IMR-90 (cell line): ENCODE measurements at places on chromosomes 3 and 15.

DNA sequence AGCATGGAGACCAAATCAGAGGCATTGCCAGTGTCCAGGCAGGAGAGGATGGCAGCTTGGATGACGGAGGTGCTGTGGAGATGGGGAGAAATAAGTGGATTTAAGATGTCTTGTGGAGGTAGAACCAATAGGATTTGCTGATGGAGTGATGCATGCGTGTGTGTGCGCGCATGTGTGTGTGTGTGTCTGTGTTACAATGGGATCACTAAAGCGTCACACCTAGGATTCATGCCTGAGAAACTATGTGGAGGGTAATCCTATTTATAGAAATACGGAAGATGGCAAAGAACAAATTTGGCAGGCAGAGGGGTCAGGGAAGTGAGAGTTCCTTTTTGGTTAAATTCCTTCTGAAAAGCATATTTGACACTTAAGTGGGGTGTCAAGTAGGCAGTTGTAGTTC lies 64.8 kb upstream of the ARL8B start:
- no peak for DNase-seq

DNA sequence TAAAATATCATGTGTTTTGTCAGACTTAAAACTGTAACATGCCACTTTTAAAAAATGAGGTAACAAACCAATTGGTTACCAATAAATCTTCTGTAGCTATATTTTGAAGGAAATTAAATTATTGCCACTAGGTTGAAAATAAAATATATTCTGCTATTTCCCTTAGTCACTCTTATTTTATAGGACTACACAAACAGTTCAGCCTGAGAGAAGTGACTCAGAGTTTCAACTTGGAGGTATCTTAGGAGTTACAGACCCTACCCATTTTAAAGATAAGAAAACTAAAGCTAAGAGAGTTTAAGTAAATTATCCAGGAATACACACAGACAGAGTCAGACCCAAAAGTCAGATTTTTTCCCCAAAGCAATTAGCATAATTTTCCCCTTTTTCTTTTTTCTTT lies 65.1 kb downstream of the PIK3CB start:
- DNase-seq, result peak; percentile 33

GRCh38 chr15:90291679-90292356 lies 26.3 kb downstream of the NGRN start:
- DNase-seq, result no peak

- DNase-seq, result no peak
Measured at GRCh38 chr3:13011573-13012220, 61.5 kb downstream of the IQSEC1 start.

DNA sequence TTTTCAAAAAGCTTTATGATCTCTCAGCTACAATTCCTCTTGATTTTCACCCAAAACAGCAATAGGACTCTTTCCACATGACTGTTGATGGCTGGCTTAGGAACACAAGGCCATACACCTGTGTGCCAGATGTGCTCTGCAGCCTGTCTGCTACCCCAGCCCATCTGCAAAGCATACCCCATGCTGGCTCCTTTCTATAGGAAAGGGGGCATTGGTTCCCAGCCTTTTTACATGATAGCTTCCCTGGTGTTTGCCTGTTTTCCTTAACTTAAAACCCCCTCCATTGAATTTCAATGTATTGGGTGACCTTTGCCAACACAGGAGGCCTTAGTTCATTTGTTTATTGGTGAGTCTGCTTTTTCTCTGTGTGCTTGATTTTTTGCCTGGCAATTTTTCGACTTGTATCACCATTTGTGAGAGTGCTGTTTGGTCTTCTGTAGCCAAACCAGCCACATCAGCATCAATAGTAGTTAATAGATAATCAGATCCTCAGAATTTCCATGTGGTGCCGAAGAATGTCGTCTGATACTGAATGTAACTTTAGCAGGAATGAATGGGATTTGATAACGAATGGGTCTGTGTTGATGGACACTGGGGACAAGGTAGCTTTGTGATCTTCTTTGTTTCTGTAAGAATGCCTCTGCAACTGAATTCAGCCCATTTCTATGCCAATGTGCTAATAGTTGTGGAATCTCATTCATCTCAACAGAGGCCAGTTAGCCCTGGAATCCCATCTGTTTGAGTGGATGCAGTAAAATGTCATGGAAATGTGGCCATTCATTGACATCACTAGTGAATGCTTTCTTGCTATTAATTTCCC lies 272.2 kb upstream of the RARB start:
- DNase-seq, result no peak

DNA sequence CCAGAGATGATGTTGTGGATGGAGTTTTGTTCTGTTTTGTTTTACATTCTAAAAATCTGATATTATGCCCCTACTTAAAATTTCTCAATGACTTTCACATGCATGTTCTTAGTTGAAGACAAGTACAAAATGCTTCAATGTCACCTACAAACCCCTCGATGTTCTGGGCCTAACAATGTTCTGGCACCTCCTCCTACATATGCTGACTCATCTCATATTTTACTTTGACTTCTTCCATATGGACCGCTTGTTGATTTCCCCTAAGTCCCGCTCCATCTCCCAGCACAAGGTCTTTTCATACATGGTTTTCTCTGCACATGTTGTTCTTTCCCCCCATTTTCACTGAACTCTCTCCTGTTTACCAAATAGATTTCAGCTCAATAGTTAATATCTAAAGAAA lies 441.4 kb downstream of the CNTN6 start:
- DNase-seq, result no peak

DNA sequence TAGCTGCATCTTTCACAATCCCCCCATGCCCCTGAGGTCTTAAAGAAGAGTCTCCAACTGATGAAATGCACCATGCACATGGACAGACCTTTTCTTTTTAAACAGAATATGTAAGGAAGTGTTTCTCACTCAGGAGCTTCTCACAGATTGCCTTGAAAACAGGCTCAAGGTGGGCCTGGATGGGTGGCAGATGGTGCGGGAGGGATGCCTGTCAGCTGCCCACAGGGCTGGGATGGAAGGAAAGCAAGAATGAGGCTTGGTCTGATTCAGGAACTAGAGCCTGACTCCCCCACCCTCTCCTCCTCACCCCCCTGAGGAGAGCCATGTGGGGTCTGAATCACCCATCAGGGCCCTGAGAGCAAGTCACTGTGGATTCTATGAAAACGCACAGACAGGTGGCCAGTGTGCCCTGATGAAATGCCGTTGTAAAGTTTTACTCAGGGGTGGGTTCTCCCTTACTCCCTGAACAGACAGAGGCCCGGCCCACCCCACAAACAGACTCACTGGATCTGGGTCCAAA lies 67.2 kb downstream of the UMPS start:
- peak; percentile 12 for DNase-seq

GRCh38 chr3:138199851-138200250 lies 12.8 kb downstream of the ARMC8 start:
- DNase-seq, result no peak

DNA sequence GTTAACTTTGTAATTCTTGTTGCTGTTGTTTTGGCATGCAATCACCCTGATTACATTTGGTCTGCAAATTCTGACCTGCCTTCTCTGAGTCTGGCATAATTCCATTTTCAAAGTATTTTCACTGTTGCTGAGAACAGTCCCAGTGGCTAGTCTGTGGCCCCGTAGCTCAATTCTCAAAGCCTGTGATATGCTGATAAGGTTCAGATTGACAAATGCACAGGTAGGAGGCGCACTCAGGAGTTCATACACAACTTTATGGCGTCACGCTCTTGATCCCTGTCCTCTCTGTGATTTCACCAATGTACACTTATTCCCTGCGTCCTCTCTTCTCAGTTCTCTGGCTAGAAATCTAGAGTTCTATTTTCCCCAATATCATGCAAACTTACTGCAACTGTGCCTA lies 376.6 kb upstream of the SLCO3A1 start:
- no peak for DNase-seq

DNA sequence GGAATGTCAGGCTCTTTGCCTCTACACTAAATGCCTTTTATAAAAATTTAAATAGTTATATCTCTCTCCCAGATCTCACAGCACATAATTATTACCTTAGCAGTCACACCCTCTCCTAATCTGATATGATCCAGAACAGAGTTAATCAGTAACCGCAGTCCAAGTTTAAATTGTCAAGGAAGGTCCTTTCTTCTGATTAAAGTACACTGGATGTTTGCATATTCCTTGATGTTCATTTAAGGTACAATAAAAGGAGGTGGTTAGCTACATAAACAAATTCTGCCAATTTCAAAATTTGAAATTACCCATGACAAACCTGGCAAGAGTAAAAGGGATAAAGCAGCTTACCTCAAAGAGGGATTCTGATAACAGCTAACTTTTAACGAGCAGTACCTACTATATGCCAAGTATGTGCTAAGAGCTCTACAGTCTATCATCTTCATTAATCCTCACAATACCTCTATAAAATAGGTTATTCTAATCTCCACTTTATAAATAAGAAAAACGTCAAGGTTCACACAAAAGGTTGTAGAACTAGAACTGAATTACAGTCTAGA lies 4.3 kb downstream of the GOLIM4 start:
- no peak for DNase-seq

GRCh38 chr15:88717382-88718031 lies 78.7 kb downstream of the ISG20 start:
- DNase-seq, result no peak

GRCh38 chr3:78277220-78277619 lies 1237.3 kb downstream of the ROBO2 start:
- no peak for DNase-seq

DNA sequence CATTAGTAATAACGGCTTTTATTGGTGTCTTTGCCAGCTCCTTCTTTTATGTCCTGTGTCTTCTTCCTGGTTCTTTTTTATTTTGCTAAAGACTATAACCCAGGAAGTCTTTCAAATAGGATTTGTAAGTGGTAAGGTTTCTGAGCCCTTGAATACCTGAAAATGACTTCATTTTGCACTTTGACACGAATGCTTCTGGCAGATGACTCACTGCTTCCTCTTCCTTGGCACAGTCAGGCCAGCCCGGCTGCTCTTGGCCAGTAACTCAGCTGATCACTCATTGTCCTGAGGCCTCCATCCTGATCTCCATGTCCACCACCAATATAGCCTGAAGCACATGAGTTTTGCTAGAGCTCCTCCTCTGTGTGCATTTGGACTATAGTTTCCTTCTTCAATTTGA lies 48.7 kb upstream of the NR2E3 start:
- DNase-seq, result peak; percentile 92

DNA sequence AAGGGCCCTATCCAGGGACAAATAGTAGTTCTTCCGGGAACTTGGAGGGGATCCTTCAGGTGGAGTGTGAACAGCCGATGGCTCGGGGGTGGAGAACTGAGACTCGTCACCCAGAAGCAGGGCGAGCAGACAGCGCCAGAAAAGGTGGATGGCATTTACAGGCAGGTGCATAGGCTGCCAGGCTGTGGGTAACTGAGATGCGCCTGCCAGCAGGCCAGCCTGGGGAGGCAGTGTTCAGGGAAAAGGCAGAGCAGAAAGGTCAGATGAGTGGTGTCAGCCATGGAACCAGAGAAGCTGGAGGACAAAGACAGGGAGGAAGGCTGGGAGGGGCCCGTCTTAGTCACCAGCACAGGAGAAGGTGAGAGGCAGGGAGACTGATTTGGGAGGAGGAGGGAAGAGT lies 53.0 kb upstream of the SEC22A start:
- DNase-seq, result no peak

DNA sequence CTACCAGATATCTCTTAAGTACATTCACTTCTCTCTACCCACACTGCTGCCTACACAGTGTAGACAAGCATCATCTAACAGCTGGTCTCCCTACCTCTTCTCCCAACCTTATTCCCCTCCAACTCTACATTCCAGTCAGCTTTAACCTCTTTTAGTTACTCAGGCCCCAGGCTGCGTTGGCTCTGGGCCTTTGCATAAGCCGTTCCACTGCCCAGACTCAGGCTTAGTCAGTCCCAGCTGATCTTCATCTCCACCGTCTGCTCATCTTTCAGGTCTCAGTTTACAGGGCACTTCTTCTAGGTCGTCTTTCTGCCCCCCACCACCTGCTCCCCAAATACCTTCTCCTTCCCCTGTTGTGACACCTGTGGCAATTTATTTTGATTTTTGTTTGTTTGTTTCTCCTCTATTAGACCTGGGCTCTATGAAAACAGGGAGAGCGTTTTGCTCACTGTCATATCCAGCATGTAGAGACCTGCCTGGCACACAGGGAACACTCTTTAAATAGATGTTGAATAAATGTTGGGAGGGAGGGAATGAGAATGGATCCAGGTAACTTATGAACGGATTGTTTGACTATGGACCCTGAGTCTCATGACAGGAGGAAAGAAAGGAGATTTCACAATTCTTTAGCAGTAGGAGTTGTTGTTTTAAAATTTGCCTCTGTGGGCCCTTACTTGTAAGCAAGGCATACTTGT lies 11.1 kb downstream of the SLC27A2 start:
- peak; percentile 3 for DNase-seq

GRCh38 chr15:48221885-48222284 lies 15.8 kb downstream of the SLC12A1 start:
- DNase-seq, result no peak

DNA sequence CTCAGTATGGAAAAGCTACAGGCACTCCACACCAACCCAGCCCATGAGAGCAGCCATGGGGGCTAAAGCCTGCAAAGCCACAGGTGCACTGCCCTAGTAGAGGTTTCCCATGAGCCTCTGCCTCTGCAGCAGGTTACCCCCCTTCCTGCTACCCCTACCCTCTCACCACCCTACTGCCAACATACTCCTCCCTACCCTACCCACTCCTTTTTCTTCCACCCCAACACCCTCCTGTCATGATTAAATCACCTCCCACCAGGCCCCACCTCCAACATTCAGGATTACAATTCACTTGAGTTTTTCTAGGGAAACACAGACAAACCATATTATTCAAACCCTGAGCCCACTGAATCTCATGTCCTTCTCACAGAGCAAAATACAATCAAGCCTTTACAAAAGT lies 88.4 kb downstream of the LMLN start:
- no peak for DNase-seq

- peak; percentile 98 for DNase-seq
Measured at GRCh38 chr3:172140499-172141391, 101.4 kb downstream of the FNDC3B start.

GRCh38 chr3:46481636-46482035 lies 16.1 kb upstream of the RTP3 start:
- no peak for DNase-seq

DNA sequence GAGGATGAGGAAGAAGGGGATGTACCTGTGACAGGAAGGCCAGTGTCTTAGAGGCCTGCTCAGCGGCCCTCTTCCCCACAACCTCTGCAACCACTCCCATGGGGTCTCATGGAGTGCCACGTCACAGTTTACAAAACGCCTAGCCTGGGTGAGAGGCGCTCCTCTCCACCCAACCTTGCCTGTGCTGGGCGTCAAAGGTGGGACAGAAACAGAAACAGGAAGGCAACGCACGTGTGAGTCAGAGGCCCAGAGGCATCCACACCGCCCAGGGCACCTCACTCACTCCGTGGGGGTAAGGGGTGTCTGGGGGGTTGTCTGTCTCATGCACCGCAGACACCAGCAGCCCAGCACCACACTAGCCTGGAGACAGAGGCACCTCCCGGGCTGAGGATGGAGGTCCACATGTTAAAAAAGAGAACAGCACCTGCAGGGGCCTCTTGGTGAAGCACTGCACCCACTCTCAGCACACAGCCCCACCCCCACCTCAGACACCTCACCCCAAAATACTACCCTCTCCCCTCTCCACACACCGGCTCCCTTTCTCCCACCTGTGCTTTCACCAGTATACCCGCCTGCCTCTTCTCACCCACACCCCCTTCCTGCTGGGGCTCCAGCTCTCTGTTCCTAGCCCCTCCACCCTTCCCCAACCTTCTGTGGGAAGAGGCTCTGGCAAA lies 4.7 kb upstream of the CALML4 start:
- DNase-seq, result no peak

GRCh38 chr3:31692751-31693150 lies 160.0 kb downstream of the STT3B start:
- no peak for DNase-seq
